ENCODE measurements at places on chromosomes 1 and 21.

DNA sequence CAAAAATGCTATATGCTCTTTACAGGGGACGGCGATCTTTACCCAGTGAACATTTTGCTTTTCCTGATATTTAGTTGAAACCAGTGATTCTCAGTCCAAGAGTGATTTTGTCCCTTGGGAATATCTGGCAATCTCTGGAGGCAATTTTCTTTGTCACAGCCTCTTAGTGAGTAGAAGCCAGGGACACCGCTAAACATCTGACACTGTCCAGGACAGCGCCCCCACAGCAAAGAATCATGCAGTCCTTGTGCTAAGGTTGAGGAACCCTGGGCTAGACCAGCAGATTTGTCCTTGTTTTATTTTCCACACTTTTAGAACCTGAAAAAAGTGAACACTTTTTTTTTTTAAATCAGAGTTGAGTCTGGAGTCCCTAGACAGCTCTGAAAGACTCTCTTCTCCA is 13.1 kb downstream of the EVA1C start:
- no peak for DNase-seq

DNA sequence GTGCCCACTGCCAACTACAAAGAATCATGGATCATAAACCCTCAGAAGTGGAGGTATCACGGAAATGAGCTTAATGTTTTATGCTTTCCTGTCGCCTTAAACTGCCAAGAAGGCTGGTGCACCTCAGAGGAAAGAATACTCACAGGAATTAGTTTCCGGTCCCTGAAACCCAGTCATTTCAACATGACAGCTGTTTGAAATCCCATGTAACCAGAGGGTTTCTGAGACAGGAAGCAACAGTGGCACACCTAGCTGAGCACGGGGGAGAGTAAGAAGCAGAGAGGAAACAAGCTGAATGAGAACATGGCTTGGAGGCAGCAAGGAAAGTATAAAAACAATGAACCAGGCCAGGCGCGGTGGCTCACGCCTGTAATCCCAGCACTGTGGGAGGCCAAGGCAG is 3.9 kb downstream of the JAK1 start:
- DNase-seq, result no peak

- peak; percentile 69 for DNase-seq
Measured at GRCh38 chr1:26378088-26378878, 5.7 kb upstream of the ZNF683 start.

DNA sequence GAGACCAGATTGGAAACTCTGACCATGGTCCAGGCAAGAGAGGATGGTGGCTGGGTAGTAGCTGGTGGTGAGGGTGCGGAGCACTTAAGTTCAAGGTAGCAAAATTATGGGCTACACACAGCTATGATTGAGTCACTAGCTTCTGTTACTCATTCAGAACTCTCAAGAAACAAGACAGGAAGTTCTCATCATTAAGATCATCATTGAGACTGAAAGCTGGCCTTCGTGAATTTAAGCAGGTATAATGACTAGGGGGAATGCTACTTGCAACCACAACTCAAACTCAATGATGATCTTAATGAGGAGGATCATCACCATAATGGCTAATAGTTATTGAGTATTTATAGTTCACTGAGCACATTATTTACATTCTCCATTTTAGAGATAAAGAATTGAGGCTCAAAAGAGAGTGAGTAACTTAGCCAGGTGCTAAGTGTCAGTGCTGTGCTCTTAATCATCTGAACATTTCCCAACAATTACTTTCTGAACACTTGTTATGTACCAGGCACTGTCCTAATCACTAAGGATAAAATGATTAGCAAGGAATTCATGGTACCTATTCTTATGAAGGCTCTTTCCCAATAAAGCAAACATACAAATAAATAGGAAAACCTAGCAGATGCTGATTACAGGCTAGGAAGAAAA is 286.3 kb upstream of the C1orf105 start:
- DNase-seq, result no peak

- no peak for DNase-seq
Measured at GRCh38 chr1:74964508-74965102, 169.6 kb upstream of the LHX8 start.

DNA sequence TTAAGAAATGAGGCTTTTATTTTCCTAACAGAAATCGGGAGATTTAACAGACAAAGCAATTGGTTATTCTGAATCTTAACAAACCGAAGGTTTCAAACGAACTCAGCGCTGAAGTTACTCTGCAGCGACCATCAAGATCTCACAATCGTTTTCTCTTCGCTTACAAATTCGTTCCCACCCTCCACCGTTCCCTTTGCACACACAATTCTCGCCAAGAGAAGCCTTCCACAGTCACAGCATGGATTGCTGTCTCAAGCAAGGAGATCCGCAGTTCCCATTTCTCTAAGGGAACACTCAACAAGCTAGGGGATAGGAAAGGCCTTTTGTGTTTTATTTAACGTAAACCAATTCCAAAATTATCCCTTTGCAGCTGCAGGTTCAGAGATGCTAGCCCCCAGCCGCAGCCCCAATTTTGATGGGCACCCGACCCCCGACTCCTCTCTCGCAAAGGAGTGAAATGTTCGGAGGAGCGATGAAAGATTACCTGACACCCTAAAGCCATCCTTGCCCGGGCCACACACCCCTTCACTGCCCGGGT is 755 bp downstream of the FBXO42 start:
- DNase-seq, result no peak

- DNase-seq, result no peak
Measured at GRCh38 chr1:94022471-94023189, 98.3 kb downstream of the ABCA4 start.

DNA sequence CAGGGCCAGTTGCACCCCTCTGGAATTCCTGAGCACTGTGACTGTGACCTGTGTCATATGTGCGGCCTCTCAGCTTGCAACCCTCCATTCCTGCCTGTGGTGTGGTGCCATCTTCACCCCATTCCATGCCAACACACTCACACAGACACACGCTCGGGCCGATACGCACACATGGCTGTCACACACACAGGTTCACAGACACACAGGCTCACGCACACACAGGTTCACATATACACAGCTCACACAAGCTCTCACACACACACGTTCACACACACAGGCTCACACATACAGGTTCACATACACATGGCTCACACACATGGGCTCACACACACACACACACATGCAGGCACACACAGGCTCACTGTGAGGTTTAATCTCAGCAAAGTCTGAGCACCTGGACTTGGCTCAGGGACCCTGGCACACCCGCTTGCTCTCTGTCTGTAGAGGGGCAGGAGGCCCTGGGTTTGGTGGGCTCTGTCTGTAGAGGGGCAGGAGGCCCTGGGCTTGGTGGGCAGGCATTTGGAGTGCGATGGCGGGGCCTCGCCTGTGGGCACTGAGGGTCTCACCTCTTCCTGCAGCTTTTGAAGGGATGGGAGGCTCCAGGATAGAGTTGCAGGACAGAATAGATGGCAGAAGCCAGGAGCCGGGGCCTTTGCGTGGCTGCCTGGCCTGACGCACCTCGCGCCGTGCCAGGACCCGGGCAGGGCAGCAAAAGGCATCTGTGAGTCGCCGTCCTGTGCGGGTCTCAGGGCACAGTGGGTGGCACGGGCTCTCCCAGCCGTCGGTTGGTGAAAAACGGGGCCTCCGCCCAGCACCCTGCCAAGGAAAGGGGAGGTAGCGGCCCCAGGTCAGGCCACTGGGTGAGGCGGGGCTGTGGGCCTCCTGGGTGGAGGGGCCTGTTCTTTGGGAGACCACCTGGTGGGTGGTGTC is 17.1 kb downstream of the COL18A1 start:
- no peak for DNase-seq

GRCh38 chr1:223622132-223622842 is 43.2 kb downstream of the CAPN8 start:
- no peak for DNase-seq

GRCh38 chr1:23591460-23592208 is 32.3 kb upstream of the ID3 start:
- DNase-seq, result no peak

GRCh38 chr21:29077651-29078090 is 4.2 kb upstream of the CCT8 start:
- no peak for DNase-seq

GRCh38 chr1:222182641-222183040 is 365.3 kb downstream of the HHIPL2 start:
- no peak for DNase-seq

GRCh38 chr1:31633117-31633516 is 11.6 kb downstream of the PEF1 start:
- DNase-seq, result no peak

DNA sequence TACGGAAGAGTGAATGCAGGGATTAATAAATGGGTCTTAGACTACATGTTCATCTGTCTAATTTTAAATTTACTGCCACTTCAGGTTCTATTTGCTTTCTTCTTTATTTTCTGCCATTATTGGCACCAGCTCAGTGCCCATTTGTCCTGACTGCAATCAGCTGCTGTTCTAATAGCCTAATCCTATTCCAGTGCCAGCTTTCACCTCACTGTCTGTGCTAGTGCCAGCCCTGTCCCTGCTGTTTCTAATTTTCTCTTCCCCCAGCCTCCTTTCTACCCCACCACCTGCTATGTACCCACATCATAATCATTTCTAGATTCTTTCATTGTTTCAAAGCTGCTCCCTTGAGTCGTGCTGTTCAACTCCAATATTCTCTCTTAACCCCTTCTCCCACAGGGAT is 86.4 kb downstream of the KCNK1 start:
- DNase-seq, result no peak
